Activated CD4-positive, alpha-beta T cell treated with anti-CD3 and anti-CD28 coated beads, Interleukin-2, amount 50 U/mL, for 1 hour (primary cell): ENCODE measurements at places on chromosomes 7 and 10.

- DNase-seq = no peak
These were observed 10.1 kb upstream of the CELF2 start for GRCh38 chr10:11007476-11008020.

DNA sequence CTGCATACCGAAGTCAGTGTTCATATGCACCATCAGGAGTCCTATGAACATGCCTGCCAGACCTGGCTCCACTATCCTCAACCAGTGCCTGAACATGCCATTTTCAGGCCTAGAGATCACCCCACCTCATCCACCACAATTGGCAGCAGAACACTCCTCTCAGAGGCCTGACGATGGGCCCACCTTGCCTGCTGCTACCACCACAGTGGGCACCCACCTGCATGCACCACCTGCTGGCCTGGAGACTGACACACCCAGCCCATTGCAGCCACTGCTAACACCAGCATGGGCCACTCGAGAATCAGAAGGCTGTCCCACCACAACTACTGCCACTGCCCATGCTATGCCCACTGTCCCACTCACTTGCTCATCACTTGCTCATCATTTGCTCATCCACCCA, 130.7 kb upstream of the FAM13C start:
- no peak for DNase-seq

GRCh38 chr7:101159696-101160674, 5.4 kb downstream of the VGF start:
- DNase-seq = no peak

- DNase-seq = no peak
These were observed 70.8 kb downstream of the CREB5 start for GRCh38 chr7:28483112-28483511.

GRCh38 chr10:70250961-70251680, 17.9 kb upstream of the PPA1 start:
- DNase-seq = no peak

GRCh38 chr7:25087855-25088254, 37.2 kb downstream of the CYCS start:
- no peak for DNase-seq

GRCh38 chr10:107899075-107899474, 734.6 kb upstream of the SORCS1 start:
- DNase-seq = no peak

DNA sequence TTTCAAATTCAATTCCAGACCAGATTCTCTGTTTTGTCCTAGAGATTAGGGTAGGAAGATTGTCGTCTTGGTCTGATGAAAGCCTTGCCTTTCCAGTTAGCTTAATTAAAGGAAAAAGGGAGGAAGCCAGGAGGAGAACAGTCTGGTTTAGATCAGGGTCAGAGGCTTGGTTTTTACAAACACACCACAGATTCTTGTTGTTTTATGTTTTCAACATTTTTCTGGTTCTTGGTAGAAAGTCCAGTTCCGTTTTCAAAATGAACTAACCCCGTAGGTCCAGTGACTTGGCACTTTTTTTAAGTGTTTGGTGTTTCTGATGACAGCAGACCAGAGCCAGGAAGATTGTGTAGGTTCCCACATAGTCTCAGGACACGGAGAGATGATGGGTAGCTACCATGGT, 167.1 kb upstream of the INHBA start:
- no peak for DNase-seq

DNA sequence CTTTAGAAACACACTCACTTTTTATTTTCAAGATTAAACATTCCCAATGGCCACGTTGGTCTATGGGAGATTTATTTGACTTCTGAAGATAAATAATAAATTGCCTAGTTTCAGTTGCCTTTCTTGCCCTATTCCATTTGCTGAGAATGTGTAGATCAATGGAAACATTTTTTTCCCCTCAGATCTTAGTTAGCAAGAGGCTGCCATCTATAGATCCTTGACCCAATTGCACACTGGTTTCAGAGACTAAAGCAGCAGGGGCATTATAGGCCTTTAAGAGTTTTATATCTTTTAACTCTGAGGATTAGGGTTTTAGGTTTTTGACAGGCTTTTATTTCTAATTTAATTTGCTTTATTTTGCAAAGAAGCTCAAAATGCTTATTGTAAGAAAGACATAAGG, 163.2 kb upstream of the GPR26 start:
- no peak for DNase-seq

DNA sequence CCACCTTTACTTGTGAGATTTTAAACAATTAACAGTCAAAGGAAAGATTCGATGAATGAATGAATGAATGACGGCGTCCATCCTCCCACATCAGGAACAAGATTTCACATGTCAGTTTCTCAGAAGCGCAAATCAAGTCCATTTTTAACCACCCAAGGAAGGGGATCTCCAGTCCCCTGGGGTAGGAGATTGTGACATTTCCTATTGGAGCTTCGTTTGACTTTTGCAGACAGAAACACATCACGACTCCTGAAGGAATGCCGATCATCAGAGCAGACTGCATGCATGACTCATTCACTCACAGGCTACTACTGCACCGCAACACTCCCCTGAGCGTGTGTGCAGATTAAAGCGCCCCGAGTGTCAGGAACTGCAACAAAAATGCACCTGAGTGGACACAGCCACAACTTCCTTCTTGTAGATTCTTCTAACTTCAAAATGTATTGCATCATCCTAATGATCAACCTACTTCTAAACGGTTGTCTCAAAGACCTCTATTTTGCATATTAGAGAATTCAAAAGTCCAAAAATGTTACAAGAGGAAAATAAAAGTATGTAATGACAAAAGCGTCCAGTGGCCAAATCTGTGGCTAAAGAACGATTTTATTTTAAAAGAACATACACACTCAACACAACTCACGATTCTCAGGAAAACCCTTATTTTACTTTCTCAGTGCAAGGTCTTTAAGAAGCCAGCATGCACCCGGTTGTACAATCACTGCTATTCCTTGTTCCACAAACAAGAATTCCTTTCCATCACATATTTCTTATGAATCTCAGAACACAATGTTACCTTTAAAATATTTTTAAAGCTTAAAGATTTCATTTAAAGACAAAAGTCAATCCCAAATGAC, 172.6 kb downstream of the FAM107B start:
- DNase-seq = peak; percentile 57

- no peak for DNase-seq
These were observed 201.4 kb downstream of the TNS3 start for GRCh38 chr7:47380325-47381133.

GRCh38 chr10:119656760-119657159, 5.6 kb downstream of the BAG3 start:
- no peak for DNase-seq
